AG04450 (cell line): ENCODE measurements at places on chromosomes 13 and 19.

DNA sequence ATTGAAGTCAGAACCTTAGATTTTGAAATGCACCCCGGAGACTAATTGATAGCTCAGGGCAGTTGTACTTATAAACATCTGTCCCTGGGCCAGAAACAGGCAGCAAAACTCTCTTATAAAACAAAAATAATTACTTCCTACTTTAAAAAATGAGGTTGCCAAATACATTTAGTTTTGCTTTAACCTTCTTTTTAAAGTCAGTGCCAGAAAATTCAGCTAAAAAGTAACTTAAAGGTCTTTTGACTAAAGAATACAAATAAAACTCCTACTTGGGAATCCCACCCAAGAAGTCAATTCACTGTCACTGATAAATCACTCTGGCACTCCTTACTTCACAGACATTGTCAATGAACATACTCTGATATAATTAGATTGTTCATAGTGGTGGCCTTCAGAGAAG, 60.7 kb downstream of the DOCK9 start:
- DNase-seq, result no peak

DNA sequence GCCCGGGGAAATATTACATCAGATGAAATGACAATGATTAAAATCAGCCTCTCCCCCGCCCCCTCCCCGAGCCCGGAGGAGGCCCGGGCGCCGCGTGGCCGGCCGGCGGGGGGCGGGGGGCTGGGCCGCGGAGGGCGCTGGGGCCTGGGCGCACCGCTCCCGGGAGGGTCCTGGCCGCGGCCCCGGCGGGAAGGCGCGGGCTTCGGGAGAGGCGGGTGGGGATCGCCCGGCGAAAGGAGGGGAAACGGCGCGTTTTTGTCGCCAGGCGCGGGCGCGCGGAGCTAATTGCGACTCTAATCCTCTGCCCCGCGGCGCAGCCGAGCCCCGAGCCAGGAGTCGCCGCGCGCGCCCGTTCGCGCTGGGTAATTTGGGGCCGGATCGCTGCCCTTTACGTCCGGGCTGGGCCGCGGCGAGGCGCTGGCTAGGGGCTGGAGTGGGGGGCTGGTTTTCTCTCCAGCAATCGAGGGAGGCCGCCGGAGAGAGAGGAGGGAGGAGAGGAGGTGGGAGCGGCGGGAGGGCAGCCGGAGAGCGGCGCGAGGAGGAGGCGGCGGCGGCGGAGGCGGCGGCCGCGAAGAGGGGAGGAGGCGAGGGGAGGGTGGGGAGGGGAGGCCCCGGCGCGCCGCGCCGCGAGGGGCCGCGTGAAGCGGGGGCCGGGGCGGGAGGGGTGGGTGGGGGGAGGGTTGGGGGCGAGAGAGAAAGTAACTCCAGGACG, at the start of gene KCTD15:
TSS of gene KCTD15 (plus strand) at position 707 of the 712 bp plus-strand sequence. CDS start 3,585 bp downstream, outside the sequence.
- no peak for DNase-seq

GRCh38 chr19:32877977-32878745, 8.6 kb upstream of the SLC7A9 start:
- no peak for DNase-seq

GRCh38 chr13:63546524-63546923, 2130.9 kb upstream of the PCDH20 start:
- no peak for DNase-seq

DNA sequence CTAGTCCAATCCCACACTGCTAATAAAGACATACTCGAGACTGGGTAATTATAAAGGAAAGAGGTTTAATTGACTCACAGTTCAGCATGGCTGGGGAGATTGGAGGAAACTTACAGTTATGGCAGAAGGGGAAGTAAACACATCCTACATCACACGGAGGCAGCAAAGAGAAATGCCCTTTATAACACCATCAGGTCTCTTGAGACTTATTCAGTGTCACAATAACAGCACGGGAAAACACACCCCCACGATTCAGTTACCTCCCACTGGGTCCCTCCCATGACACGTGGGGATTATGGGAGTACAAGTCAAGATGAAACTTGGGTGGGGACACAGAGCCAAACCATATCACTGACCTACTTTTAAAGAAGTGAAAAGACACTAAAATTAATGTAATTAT, 1130.4 kb upstream of the SLC10A2 start:
- no peak for DNase-seq

GRCh38 chr13:36814465-36814864, 4.6 kb upstream of the RFXAP start:
- no peak for DNase-seq

GRCh38 chr13:41939398-41939797, 21.5 kb downstream of the VWA8 start:
- DNase-seq, result no peak

DNA sequence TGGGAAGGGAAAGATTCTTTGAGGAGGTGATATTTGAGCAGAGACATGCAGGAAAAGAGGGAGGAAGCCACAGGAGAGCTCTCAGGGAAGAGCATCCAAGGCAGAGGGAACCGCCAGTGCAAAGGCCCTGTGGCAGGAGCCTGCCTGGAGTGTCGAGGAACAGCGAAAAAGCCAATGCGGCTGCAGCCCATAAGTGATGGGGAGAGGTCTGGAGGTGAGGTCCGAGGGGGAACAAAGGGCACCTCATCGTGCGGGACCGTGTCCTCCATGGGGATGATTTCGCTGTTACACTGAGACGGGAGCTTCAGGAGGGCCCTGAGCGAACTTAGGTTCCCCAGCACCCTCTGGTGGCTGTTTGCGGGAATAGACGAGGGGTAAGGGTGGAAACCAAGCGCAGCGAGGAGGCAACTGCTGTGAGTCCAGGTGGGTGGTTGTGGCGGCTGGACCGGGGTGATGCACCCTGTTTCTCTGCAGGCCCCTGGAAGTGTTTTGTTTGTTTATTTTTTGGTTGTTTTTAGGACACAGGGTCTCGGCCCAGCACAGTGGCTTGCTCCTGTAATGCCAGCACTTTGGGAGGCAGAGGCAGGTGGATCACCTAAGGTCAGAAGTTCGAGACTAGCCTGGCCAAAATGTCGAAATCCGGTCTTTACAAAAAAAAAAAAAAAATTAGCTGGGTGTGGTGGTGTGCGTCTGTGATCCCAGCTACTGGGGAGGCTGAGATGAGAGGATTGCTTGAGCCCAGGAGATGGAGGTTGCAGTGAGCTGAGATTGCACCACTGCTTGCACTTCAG, 5.9 kb upstream of the EHD2 start:
- DNase-seq, result no peak

DNA sequence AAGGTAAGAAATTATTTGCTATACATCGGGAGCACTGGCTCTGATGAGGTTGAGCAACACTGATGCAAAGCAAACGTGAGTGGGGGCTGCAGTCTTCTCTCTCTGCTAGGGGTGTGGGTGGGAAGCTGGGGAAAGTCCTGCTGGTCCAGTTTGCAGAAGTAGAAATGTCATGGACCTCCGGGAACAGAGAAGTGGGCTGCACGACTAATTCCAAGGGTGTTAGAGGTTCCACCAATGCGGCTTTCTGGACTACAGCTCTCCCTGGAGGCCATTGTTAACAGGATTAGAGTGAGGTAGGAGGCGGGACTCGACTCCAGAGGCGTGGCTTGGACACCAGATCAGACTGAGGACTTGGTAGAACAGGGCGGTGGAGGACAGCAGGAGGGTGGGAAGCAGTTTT, 5.7 kb upstream of the FBXO27 start:
- no peak for DNase-seq

GRCh38 chr19:12139269-12139668, 881 bp downstream of the ZNF20 start:
- no peak for DNase-seq

DNA sequence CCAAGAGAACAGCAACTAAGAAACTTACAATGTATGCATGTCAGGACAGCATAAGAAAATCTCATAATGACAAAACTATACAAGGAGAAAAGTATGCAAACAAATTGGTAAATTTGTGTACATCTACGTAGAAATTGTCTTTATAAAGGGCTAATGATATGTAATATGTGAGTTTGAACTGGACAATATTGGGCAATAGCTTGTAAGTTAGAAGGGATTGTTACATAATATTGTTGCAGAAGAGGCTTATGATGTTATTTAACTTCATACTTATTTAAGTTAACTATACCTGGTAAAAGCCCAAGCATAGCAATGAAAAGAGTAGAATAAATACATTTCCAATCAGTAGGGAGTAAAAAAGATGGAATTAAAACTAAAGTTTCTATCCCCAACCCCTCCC, 134.0 kb downstream of the MAB21L1 start:
- DNase-seq, result no peak
